Stromal cell of bone marrow (primary cell): ENCODE measurements at places on chromosomes 3 and 15.

DNA sequence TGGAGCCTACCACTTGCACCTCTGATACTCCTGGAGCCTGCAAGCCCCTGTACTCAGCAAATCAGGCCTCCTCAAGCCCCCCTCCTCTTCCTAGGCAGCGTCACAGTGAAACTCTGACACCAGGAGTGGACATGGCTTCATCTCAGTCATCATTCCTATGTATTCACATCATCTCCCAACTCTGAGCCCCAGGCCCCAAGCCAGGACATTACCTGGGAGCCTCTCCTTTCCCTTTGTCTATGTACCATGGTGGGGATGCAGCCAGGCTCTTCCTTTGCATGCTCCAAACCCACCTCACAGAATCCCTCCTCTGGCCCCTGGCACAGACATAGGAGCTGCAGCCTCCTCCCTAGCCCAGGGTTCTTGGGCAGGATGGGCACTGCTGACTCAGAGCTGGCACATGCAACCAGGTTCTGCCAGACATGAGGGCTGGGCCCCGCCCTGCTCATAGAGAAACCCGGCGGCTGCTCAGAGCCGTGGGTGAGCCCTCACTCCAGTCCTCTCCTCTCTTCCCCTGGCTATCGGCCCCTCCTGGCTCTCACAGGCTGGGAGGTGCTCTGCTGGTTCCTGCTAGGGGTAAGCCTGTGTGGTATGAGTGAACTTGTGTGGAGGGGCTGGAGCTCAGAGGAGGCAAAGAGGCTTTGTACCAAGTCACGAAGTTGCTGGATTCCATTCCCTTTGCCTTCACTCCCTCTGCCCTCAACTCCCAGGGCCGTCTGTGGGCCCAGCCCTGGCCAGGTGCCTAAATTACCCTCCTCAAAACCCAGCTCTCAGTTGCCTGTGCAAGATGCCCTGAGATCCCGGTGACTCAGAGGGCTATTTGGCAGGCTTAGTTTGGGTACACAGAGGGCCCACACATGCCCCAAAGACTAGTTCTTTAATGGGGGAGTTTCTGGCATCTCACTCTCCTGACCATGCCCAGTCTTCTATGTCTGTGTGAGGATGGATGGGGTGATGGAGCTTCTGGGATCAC is 1.9 kb upstream of the PLCD1 start:
- DNase-seq: no peak

DNA sequence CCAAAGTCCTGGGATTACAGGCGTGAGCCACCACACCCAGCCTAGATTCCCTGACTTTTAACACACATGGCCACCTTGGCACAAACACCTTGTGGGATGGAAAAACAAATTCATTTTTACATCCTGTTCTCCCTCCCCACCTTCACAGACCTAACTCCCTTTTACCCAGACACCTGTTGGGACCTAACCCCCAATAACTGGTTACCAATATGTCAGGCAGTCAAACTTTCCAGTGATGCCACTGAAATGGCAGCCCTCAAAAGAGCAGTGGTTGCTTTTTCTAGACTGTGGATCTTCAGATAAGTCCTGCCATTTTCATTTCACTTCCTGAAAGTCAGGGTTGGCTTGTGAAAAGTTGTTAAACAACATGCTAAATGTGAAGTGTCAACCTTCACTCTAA is 34.9 kb downstream of the SIN3A start:
- DNase-seq: no peak

- no peak for DNase-seq
Measured at GRCh38 chr3:172687501-172687900, 23.4 kb downstream of the NCEH1 start.

DNA sequence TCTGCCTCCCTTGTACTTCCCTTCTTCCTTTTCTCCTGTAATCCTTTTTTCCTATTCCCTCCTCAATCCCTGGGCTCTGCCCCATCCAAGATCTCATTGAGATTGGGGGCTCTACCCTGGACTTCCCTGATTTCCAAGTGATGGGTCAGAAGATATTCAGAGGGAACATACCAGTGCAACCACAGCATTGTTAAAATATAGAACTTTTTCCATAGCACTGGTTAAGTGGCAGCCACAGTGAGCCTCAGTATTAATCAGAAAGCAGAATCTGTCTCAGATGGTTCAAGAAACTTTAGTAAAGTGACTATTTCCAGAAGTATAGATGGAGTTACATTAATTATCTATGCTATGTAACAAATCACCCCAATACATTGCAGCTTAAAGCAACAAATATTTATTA is 18.7 kb upstream of the SCN10A start:
- DNase-seq: no peak

- DNase-seq: no peak
Measured at GRCh38 chr15:89784686-89784960, 8.5 kb downstream of the MESP2 start.

DNA sequence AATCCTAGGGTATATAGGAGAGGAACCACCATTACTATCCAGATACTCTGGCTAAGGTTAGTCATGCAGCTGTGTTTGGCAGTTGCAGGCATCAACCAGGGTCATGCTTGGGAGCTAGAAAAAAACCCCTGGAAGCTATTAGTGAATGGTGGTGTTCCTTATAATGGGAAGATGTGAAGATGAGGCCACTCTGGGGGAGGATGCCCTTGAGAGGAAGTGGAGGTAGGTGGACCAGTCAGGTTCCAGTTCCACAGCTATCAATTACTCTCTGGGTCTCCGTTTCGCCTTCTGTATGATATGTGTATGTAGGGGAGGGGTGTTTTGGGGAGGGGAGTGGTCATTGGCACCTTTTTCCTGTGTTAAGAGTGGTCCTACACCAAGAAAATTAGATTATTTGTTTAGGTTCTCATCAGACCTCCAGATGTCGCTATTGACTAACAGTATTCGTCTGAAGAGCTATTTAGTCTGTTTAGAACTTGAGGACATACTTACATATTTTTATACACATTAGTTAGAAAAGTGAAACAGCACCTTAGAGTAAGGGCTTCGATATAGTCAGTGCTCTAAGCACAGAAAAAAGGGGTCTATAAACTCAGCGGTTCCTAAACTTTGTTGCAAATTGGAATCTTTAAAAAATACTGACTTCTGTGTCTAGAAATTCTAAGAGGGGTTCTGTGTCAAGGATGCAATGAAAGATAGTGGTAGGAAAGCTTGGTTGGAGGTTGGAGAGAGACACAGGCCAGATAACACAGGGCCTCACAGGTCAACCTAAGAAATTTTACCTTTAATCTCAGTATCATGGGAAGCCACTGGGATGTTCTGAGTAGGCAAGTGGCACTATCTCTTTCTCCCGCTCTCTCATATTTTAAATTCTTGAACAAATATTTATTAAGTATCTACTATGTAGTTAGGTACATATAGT is 9.1 kb upstream of the HPS3 start:
- peak; percentile 52 for DNase-seq

DNA sequence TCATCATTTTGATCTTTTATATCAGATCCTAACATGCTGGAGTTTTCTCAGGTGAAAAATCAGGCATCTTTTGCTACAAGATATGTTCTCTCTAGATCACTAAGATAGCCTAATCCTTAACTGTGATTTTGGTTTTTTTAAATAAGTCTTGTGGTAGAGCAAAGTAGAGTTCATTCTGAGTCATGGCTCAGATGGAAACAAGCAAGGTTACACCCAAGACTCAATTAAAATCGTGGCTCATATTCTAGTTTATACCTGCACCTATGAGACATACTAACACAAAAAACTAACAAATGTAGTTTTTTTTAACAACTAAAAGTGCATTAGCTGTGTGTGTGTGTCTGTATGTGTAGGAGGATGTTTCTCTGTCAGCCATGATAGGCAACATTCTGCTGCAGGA is 428.2 kb downstream of the NLGN1 start:
- DNase-seq: no peak

DNA sequence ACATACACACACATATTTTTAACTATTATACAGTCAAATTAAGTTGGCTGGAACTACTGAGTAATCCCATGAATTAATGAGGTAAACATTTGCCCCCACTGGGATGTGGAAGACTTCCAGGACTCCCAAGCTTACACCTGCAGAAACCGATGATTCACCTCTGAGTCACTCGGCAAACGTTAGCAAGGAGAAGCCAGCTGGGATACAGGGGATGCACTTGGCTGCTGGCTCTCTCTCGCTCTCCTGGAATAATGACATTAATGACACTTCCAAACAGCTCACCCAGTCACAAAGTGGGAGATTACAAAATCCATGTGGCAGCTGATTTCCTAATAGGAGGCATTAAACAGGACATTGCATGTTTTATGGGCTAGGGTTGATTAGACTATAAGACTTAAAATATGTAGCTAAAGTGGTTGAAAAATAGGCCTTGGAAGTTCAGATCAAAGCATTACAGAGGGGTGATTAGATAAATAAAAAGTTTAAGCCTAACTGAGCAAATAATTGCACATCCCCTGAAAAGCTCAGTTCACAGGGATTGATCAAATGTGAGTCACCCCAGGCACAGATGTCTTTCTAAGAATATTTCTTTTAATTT is 500.9 kb downstream of the SOX2 start:
- DNase-seq: no peak
